ENCODE measurements at places on chromosomes 5 and 9. TPM values are rescaled to one million over a fixed set of nuclear protein-coding genes. Genes with fewer than 3 reads are reported as not detected.

CCDC107 gene
- polyA plus RNA-seq: 23.0 TPM

TAF11L5 gene
- not detected for polyA plus RNA-seq

ACOT12 gene
- polyA plus RNA-seq: 0.57 TPM

MEF2C gene
- polyA plus RNA-seq: 802 TPM

GRCh38 chr9:81474792-81475191, 214.6 kb downstream of the TLE1 start:
- DNase-seq: no peak

GRCh38 chr5:170301149-170301548, 3.6 kb upstream of the LCP2 start:
- DNase-seq: no peak

GRCh38 chr9:122797316-122798063, 2.4 kb upstream of the OR1K1 start:
- DNase-seq: no peak

DNA sequence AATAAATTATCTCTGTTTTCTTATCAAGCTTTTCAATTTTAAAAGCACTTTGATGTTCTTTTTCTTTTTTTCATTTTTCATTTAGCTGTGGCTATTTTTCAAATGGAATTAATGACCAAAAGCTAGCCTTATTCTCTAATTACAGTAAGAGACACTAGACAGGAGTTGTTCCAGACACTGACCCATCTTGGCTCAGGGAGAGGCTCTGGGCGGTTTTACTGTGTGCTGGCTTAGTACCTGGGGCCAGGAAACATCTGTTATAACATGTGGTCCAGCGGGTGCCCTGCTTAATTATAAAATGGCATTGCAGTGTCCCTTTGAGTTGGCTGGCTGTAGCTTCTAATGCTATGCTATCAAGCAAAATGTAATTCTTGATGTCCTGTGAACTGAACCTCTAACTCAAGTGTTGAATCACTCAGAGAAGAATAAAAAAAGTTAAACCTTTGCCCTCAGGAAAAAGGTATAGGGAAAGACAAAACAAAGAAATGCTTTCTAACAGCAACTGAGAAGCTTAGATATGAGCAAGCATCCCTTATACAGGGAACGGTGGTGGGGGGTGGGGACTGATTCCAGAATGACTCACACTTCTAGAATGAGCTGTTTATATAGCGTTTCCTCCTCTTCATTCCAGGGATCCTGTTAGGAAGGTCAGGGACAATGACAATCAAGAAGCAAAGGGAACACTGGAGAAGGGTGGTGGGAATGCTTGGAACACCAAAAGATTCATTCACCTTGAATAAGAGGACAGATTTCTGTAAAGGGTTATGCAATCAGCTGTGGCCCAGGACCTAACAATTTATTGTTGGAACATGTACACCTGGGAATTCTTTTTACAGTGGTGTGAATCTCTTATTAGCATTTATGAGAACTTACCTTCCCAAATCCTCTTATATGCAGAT, 58.7 kb upstream of the NFIB start:
- peak; percentile 87 for DNase-seq

DNA sequence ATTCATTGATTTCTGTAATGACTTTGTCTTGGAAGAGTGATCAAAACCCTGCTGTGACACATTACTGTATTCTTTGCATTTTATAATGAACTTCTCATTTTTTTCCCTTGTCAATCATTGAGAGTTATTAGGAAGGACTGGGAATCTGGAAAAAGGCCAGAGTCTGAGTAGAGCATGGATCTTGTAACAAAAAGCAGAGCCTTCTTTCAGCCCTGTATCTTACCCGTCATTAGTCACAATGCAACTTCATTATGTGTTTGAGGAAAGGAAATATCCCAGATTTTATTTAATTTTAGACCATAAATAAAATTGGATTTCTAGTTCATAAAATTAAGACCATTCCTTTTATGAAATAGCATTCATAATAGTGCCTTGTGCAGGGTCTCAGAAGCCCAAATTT, 131.4 kb downstream of the ARHGEF28 start:
- no peak for DNase-seq

- no peak for DNase-seq
Measured at GRCh38 chr9:112121633-112122032, 53.5 kb downstream of the SUSD1 start.

Measured in muscle of back (tissue), 13 donors.